ENCODE measurements at places on chromosomes 13 and 19. TPM values are rescaled to one million over a fixed set of nuclear protein-coding genes. Genes with fewer than 3 reads are reported as not detected.
A peak's percentile ranks its signal among the peaks of the same experiment; 100 is the strongest.

- DNase-seq = peak; percentile 31
- H3K4me3 ChIP-seq = no peak overlapping the region
Measured at GRCh38 chr19:11452620-11453310, 17.3 kb downstream of the PRKCSH start.

DNA sequence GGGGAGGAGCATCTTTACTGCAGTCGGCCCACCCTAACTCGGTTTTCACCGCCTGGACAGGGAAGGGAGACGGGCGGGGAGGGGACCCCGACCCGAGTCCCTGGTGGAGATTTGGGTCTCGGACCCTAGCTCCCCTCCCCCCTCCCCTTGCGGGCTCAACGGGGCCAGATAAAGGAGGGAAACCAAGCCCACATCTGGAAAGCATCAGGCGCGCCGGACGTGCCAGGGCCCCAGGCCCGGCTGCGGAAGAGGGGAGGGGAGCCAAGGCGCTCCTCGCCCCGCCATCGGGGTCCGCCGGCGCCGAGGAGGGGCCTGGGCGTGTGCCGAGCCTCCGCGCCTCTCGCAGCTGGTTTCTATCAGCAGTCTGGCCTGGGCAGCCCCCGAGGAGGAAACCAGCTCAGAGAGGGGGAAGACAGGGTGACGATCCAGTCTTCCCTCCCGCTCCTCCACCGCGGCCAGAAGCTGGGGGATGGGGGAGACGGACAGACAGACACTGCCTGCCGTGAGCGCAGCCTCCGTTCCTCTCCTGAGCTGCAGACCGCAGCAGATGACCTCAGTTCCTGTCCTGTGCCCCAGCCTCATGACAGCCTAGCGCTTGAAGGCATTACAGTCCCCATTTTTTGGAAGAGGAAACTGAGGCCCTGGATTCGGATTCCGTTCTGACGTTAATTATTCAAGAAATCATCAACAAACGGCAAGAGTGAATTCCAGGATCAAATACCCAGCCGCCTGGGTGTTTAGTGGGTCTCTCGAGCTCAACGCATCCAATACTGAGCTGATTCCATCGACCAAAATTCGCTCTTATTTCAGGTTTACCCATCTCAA, 3.6 kb upstream of the GNG8 start:
- DNase-seq = peak; percentile 67
- no peak overlapping the region for H3K4me3 ChIP-seq
- H3K36me3 ChIP-seq = no peaks in the 10 kb centered on the region
- peaks cover 9% of the 10 kb centered on the region for H3K4me1 ChIP-seq
- no peak overlapping the region for H3K27ac ChIP-seq

DNA sequence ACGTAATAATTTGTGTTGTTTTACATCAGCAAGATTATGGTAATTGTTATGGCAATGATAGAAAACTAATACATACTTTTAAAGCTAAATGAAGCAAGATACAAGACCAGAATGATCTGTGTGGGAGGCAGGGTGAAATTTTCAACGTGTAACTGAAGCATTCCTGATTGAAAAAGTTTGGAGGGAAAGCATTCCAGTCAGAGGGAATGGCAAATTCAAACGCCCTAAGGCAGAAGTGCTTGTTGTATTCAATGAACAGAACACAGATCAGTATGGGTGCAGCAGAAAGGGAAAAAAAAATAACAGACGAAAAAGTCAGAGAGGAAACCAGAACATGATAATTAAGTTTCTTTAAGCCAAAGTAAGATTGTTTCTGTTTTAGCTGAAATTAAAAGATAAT, 928.5 kb upstream of the SLITRK1 start:
- no peak for DNase-seq
- H3K27ac ChIP-seq = no peak overlapping the region
- H3K4me1 ChIP-seq = no peaks in the 10 kb centered on the region

DNA sequence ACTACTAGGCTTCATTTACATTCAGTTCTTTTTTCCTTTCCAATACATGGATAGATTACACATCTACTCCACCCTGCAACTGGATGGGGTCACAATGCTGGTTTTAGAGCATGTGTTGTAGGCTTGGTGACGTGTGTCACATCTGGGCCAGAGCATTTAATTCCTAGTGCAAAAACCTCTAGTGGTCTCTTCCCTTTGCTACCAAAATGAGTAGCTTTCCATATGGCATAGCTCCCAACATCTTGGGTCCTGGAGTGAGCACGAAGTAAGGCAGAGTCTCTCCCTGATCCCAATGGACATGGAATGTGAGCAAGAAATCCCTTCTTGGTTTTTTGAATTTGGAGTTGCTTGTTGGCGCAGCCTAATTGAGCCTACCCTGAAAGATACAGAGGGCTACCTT, 51.7 kb downstream of the TNFSF11 start:
- DNase-seq = no peak
- peaks cover 5% of the 10 kb centered on the region for H3K27me3 ChIP-seq
- H3K27ac ChIP-seq = no peak overlapping the region
- no peaks in the 10 kb centered on the region for H3K36me3 ChIP-seq

DNA sequence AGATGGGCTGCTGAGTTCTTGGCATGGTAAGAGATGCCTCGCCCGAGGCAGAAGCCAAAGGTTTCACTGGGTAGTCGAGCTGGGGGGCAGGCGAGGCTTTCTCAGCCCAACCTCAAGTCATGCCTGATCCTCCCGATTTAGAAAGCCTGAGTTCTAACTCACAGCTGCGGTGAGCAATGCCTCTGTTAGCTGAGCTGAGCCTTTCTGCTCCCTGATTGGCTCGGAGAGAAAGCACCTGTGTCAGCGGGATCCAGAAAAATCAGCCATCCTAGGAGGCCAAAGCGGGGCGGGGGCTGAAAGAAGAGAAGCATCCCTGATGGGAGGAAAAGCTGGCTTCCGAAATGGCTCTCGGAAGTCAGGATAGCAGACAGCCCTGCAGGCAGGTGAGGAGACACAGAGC, 44.7 kb downstream of the CACNA1A start:
- H3K36me3 ChIP-seq = no peaks in the 10 kb centered on the region
- H3K27me3 ChIP-seq = peaks cover 20% of the 10 kb centered on the region
- no peaks in the 10 kb centered on the region for H3K4me1 ChIP-seq

GRCh38 chr19:4327252-4327876, 11.3 kb downstream of the STAP2 start:
- H3K4me3 ChIP-seq = peak overlapping the region; percentile 87
- H3K27me3 ChIP-seq = no peaks in the 10 kb centered on the region
- peaks cover 6% of the 10 kb centered on the region for H3K36me3 ChIP-seq
- H3K4me1 ChIP-seq = peaks cover 27% of the 10 kb centered on the region
- peak; percentile 89 for DNase-seq
- no peak overlapping the region for H3K27ac ChIP-seq

DNA sequence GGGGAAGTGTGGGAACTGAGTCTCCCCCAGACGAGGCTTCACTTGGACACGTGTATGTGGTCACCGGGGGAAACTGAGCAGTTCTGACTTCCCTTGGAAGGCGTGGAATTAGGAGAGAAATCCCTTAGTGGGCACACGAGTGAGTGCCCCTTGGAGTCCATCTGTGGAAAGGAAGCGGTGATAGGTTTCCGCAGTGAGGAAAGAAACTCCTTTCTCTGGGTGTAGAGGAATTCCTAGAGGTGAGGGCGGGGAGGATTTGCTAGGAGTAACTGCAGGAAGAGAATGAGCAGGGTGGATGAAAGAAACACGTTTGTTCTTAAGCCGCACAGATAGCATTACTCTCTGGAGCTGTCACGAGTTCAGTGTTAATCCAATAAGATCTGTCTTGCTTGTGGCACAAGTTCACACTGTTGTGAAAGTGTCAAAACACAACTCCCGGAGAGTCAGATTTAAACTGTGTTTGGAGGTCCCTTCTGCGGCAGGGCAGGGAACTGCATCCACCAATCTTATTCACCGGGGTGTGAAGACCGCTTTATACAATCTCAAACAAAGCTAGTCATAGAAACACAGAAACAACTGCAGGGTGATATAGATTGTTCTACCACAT, 1.2 kb downstream of the KL start:
- H3K36me3 ChIP-seq = no peaks in the 10 kb centered on the region
- peak; percentile 79 for DNase-seq
- H3K4me3 ChIP-seq = peak overlapping the region; percentile 64
- H3K27ac ChIP-seq = peak overlapping the region; percentile 7
- peaks cover 9% of the 10 kb centered on the region for H3K4me1 ChIP-seq

GRCh38 chr13:110134801-110135200, 172.2 kb downstream of the COL4A1 start:
- H3K4me1 ChIP-seq = peaks cover 9% of the 10 kb centered on the region
- no peaks in the 10 kb centered on the region for H3K36me3 ChIP-seq
- no peak overlapping the region for H3K27ac ChIP-seq
- no peak for DNase-seq
- H3K4me3 ChIP-seq = no peak overlapping the region

DNA sequence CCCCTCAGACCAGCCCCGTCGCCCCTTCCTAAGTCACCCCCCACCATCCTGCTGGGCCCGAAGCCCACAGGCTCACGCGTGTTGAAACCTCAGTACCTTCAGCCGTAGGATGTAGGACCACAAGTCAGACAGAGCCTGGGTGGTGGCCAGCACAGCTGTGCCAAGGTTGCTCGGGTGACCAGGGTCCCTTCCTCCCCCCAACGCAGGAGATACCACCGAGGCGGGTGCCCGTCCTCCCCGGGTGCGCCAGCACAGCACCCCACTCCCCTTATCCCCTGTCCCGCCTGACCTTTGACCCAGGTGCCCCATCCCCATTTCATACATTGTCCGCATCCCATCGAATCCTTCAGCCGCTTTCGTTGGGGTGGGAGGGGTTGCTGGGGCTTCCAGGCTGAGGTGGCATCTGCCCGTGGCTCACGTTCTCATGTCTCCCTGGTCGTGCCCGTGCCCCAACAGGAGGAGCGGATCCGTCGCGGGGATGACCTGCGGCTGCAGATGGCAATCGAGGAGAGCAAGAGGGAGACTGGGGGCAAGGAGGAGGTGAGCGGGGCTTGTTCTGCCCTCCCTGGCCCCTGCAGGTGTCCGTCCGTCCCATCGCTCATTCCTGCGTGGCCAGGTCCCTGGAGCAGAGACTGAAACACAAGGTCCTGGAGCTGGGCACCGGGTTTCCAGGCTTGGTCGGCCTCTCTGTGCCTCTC, 14.5 kb downstream of the EPN1 start:
- H3K4me3 ChIP-seq = no peak overlapping the region
- H3K27me3 ChIP-seq = no peaks in the 10 kb centered on the region
- H3K36me3 ChIP-seq = peaks cover 9% of the 10 kb centered on the region
- H3K4me1 ChIP-seq = peaks cover 2% of the 10 kb centered on the region

GRCh38 chr19:1014161-1015060, 6.5 kb downstream of the TMEM259 start:
- H3K27me3 ChIP-seq = no peaks in the 10 kb centered on the region
- H3K4me1 ChIP-seq = peaks cover 37% of the 10 kb centered on the region
- H3K4me3 ChIP-seq = no peak overlapping the region
- no peak for DNase-seq
- H3K36me3 ChIP-seq = no peaks in the 10 kb centered on the region

THSD1 gene
- 0.07 TPM for total RNA-seq

CEBPG gene
- total RNA-seq = 37.3 TPM

GPR183 gene
- 38.8 TPM for total RNA-seq

PEG3 gene
- not detected for total RNA-seq
